Lung (tissue), 17 donors: ENCODE measurements at places on chromosomes 3 and 15. TPM values are rescaled to one million over a fixed set of nuclear protein-coding genes. Genes with fewer than 3 reads are reported as not detected.

FHIT gene
- 21.3 TPM for total RNA-seq

CACNA2D3 gene
- total RNA-seq = 1.1 TPM

GRCh38 chr3:38268087-38268486, 2.5 kb downstream of the SLC22A13 start:
- no peak for DNase-seq

DNA sequence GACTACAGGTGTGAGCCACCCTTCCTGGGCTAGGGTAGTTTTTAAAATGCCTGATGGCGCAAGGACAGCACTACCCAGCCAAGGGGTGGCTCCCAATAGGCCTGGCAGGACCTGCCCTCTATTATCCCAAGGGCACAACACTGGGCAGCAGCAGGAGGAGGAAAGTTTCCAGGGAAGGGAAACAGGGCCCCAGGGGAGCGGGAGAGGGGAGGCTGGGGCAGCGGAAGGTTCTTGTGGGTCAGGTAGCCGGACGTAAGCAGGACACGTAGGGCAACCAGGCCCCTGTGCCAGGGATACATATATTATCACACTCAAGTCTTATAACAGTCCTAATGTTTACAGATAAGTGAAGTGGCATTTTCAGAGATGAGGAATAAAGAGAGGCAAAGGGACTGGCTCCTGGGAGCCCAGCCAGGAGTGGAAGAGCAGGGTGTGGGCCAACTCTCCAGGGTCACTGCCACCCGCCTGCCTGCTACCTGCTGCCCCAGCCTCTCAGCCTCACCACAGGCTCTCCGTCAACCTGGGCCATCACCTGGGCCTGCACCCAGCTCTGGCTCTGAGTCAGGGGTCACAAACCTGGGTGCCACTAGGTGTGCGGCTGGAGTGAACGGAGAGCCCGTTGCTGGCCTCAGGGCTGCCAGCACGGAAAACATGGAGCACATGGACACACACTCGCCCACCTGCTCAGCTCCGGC, 73.2 kb upstream of the SNRPA1 start:
- DNase-seq = no peak

GRCh38 chr3:65988411-65989180, 50.1 kb downstream of the MAGI1 start:
- no peak for DNase-seq

- peak; percentile 67 for DNase-seq
Observed at GRCh38 chr3:127544192-127544802, 46.2 kb downstream of the TPRA1 start.
